ENCODE measurements at places on chromosomes 12 and 14.

DNA sequence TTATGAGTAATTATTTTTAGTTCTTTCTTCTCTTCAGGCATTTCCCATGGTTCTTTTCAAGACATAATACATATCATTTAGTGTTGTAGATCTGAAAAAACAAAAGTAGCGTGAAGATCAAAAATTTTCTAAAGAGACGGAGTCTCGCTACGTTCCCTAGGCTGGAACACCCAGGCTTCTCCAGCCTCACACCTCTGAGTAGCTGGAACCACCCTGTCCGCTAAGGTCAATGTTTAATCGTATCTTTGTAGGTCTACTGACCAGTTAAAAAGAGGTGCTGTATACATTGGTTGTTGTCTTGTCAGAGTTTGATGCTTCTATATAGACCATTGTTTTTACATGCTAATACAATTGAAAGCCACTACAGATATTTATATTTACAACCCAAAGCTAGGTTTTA is 1.3 kb upstream of the HIF1A start:
- no peak for DNase-seq

- no peak for DNase-seq
Measured at GRCh38 chr12:7712841-7713442, 1.7 kb downstream of the DPPA3 start.

DNA sequence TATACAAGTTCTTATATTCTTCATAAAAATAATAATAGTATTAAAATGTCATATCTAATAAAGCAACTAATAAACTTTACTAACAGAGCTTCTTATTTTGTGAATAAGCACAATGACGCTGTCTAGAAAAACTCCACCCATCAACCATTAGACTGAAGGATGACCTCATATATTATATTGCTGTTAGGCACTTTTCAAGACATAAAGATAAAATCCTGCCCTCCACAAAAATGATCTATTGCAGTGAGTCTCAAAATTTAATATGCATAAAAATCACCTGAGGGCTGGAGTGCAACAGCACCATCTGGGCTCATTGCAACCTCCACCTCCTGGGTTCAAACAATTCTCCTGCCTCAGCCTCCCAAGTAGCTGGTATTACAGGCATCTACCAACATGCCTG is 20.1 kb downstream of the TM7SF3 start:
- DNase-seq = no peak

- DNase-seq = peak; percentile 80
Measured at GRCh38 chr12:65663648-65664047, 160.6 kb upstream of the HMGA2 start.

DNA sequence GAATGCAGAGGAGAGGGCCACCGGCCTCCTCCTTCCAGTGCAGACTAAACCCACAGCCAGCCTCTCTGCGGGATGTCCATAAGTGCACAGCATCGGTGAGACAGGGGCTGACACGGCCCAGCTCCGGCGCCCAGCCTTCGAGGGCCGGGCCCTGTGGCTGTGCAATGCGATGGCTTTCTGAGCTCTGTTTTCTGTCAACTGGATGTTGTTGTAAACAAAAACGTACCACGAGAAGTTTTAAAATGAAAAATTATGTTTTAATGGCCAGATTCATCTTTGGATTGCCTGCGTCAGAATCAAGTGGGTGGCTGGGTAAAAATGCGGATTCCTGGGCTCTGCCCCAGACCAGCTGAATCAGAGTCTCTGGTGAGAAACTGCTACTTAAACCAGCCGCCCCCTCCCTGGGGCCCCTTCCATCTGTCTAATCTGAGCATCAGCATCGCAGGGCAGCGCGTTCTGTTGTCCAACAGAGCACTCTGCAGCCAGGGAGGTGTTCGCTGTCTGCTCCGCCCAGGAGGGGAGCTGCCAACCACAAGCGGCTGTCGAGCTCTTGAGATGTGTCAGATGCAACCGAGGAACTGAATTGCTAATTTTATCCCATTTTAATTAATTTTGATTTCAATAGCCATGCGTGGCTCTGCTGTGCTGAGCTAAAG is 133.4 kb downstream of the RFLNA start:
- peak; percentile 90 for DNase-seq

DNA sequence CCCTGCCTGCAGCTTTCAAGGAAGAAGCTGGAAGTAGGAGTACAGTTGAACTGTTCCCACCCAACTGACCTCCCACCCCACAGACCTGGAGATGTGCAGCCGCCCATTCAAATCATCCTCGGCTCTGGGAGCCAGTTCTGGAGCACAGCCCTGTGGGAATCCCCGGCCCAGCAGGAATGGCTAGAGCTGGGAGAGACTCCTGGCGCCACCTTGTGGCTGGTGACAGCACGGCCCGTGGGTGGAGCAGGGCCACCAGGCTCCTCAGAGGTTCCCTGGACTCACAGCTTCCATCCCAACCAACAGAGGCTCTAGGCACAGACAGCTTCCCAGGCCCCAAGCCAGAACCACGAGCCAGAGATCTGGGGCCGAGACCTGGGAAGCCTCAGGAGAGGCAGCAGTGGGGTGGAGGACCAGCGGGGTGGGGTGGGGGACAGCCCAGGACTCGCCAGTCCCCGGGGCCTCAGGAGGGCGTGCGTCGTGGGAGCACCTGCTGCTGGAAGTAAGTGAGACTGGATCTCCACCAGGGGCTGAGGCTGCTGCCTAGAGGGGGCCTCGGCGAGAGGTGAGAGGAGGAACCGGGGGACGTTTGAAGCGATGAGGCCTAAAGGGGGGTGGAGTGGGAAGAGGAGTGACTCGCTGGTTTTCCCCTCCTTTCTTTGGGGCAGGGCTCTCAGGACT is 43.4 kb downstream of the RNF34 start:
- peak; percentile 73 for DNase-seq

GRCh38 chr14:73166399-73166798 is 30.1 kb downstream of the PSEN1 start:
- DNase-seq = no peak

DNA sequence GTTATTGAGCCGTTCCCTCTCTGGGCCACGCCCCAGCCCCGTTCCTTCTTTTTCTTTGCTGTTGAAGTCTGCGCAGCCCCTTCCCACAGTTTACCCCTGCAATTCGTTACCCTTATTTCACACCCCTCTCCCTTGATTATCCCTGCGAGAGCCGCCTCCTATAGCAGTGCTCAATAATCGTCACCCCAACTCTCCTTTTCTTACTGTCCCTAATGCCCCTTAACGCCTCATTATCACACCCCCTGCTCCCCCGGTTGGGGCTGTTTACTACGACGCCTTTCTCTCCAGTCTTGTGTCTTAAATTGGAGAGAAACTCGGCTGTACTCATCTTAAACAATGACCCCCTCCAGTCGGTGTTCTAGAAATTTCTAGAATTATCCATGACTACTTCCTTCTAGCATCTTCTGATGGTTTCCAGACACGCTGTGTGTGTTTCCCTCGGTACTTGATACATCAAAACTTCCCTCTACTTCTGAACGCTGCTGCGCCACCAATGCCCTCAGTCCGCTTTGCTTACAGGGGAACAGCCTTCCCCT is 713 bp upstream of the FBXL14 start:
- DNase-seq = no peak
